ENCODE measurements at places on chromosomes 4 and X. TPM values are rescaled to one million over a fixed set of nuclear protein-coding genes. Genes with fewer than 3 reads are reported as not detected.

DNA sequence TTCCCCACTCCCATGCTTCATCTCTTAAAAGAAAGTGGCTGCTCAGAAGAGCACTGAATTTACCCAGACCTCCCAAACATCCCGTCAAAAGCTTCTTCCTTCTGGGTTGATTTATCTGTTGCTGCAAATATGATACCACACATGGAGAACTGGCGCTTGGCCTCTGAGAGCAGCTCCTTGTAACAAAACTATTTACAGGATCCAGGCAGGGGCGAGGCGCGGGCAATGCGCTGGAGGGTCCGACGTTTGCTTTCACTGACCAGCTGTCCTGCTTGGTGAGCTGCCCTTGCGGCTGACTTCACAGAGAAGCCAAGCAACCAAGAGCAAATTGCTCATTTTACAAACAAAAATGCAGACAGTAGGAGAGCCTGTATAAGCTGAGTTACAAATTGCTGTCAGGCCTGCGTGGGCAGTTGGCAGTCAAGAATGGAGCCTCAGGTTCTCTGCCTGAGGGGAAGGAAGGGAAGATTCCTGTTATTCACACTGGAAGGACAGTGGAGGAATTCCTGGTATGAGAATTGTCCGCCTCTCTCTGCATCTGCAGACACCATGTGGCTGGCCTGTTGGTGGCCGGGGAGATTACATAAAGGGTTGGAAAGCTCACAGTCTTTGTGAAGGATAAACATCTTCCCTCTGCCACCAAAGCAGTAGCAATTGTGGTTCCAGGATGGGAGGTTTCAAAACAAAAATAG lies 192.2 kb upstream of the LEF1 start:
- no peaks in the 10 kb centered on the region for H3K27me3 ChIP-seq
- H3K4me1 ChIP-seq: no peaks in the 10 kb centered on the region
- no peak overlapping the region for H3K4me3 ChIP-seq
- H3K27ac ChIP-seq: no peak overlapping the region
- DNase-seq: no peak

DNA sequence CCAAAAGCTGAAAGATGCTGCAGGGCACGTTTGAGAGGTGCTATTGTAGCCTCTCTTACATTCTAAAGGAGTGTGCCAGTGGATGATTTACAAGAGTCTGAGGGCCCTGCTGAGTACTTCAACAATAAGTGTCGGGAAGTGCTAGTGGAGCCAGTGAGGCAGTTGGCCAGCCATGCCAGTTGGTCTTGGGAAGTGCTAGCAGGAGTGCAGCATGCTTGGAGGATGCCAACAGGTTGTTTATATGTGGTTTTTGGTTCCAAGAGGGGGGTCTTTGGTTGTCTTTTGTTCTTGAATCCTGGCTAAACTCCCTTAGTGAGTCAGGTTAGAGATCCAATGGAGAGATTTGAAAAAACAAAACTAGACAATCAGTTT lies 335.3 kb downstream of the PABPC4L start:
- no peaks in the 10 kb centered on the region for H3K36me3 ChIP-seq
- no peak overlapping the region for H3K27ac ChIP-seq
- H3K4me1 ChIP-seq: peaks cover 4% of the 10 kb centered on the region
- H3K27me3 ChIP-seq: no peaks in the 10 kb centered on the region
- DNase-seq: no peak

Gene DMRTC1
- not detected for total RNA-seq

- no peak overlapping the region for H3K27ac ChIP-seq
- H3K27me3 ChIP-seq: peaks cover 3% of the 10 kb centered on the region
- DNase-seq: peak; percentile 73
- H3K4me3 ChIP-seq: no peak overlapping the region
- no peaks in the 10 kb centered on the region for H3K36me3 ChIP-seq
Observed at GRCh38 chr4:37802068-37802666, 24.3 kb upstream of the PGM2 start.

DNA sequence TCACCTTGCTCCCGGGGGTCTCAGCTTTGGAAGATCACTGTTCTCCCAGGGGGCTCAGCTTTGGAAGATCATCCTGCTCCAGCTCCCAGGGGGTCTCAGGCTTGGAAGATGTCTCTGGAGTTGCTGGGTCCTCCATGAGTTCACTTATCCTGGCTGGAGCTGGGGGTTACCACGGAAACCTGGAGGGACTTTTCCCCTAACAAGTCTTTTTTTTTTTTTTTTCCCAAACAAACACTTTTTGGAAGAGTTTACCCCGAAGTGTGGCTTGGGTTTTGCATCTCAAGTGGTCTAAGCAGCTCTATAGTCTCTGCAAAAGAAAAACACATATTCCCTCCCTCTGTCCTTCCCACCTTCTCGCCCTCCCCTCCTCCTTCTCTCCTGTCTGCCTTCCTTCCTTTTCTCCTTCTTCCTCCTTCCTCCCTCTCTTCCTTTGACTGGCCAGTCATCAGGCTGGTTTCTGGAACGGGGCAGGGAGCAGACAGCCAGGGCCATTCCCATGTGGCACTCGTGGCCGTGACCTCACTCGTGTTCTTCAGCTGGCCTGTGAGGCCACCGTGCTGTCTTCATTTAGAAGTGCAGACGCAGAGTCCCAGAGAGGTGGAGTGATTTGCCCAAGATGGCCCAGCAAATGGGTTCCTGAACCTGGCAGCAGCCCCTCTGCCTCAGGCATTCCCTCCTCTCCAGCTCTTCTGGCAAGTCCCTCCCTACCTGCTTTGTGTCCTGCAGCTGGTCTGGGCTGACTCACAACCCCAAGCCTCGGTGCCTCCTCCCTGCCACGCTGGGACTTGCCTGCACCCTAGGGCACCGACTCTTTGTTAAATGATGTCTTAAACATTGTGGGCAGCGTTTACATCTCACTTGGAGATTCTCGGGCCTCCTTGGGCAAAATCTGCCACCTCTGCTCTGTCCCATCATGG lies 25.9 kb upstream of the HMX1 start:
- DNase-seq: no peak
- H3K4me1 ChIP-seq: no peaks in the 10 kb centered on the region
- H3K27ac ChIP-seq: no peak overlapping the region
- H3K36me3 ChIP-seq: no peaks in the 10 kb centered on the region
- H3K27me3 ChIP-seq: peaks cover 22% of the 10 kb centered on the region

Gene UBE2A
- 66.1 TPM for total RNA-seq

- no peaks in the 10 kb centered on the region for H3K4me1 ChIP-seq
- no peak overlapping the region for H3K27ac ChIP-seq
- DNase-seq: no peak
- no peak overlapping the region for H3K4me3 ChIP-seq
- no peaks in the 10 kb centered on the region for H3K27me3 ChIP-seq
Observed at GRCh38 chr4:72063726-72064125, 31.9 kb downstream of the NPFFR2 start.

GRCh38 chr4:16268290-16268689 lies 42.0 kb upstream of the TAPT1 start:
- H3K36me3 ChIP-seq: no peaks in the 10 kb centered on the region
- no peak for DNase-seq
- H3K4me1 ChIP-seq: no peaks in the 10 kb centered on the region
- H3K27ac ChIP-seq: no peak overlapping the region
- no peak overlapping the region for H3K4me3 ChIP-seq
- no peaks in the 10 kb centered on the region for H3K27me3 ChIP-seq

DNA sequence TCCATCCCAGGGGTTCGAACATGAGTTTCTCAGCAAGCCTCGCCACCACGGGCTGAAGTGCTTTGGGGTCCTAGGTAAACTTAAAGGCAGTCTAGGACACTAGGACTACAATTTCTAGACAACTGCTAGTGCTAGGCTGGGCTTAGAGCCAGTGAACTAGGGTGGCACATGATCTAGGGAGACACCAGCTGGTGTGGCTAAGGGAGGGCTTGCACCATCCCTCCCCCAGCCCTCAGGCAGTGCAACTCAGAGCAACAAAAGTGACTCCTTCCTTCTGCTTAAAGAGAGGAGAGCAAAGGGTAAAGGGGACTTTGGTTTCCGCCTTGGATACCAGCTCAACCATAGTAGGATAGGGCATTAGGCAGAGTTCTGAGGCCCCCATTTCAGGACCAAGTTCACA lies 162.5 kb upstream of the AFF2 start:
- no peaks in the 10 kb centered on the region for H3K27me3 ChIP-seq
- peaks cover 2% of the 10 kb centered on the region for H3K4me1 ChIP-seq
- no peak overlapping the region for H3K27ac ChIP-seq
- H3K36me3 ChIP-seq: no peaks in the 10 kb centered on the region
- no peak overlapping the region for H3K4me3 ChIP-seq

GRCh38 chrX:84709987-84710386 lies 207.7 kb upstream of the HDX start:
- no peak for DNase-seq
- no peaks in the 10 kb centered on the region for H3K27me3 ChIP-seq

- no peak overlapping the region for H3K4me3 ChIP-seq
- no peaks in the 10 kb centered on the region for H3K27me3 ChIP-seq
- no peak for DNase-seq
- no peaks in the 10 kb centered on the region for H3K4me1 ChIP-seq
Observed at GRCh38 chr4:14267373-14268060, 640.0 kb upstream of the BOD1L1 start.

- no peaks in the 10 kb centered on the region for H3K36me3 ChIP-seq
- DNase-seq: no peak
- no peak overlapping the region for H3K4me3 ChIP-seq
- no peaks in the 10 kb centered on the region for H3K27me3 ChIP-seq
- H3K4me1 ChIP-seq: no peaks in the 10 kb centered on the region
Observed at GRCh38 chrX:105263801-105264200, 43.3 kb upstream of the TEX13A start.

Gene YY2
- 2.4 TPM for total RNA-seq

Gene KLKB1
- not detected for total RNA-seq

GRCh38 chr4:79585834-79586233 lies 177.8 kb upstream of the GK2 start:
- H3K27ac ChIP-seq: no peak overlapping the region
- H3K4me1 ChIP-seq: no peaks in the 10 kb centered on the region

Gene TENM3
- total RNA-seq: 6.2 TPM

GRCh38 chr4:142120921-142121320 lies 484.5 kb downstream of the IL15 start:
- H3K36me3 ChIP-seq: no peaks in the 10 kb centered on the region
- H3K27ac ChIP-seq: peak overlapping the region; percentile 100
- H3K4me1 ChIP-seq: peaks cover 27% of the 10 kb centered on the region
- H3K27me3 ChIP-seq: no peaks in the 10 kb centered on the region

- no peaks in the 10 kb centered on the region for H3K27me3 ChIP-seq
- DNase-seq: no peak
- no peaks in the 10 kb centered on the region for H3K4me1 ChIP-seq
Observed at GRCh38 chrX:94041881-94042280, 367.9 kb downstream of the FAM133A start.

- no peaks in the 10 kb centered on the region for H3K27me3 ChIP-seq
- H3K4me1 ChIP-seq: peaks cover 5% of the 10 kb centered on the region
- no peak overlapping the region for H3K27ac ChIP-seq
- DNase-seq: no peak
- no peaks in the 10 kb centered on the region for H3K36me3 ChIP-seq
- no peak overlapping the region for H3K4me3 ChIP-seq
Observed at GRCh38 chrX:135391734-135392133, 30.0 kb upstream of the SMIM10L2A start.

DNA sequence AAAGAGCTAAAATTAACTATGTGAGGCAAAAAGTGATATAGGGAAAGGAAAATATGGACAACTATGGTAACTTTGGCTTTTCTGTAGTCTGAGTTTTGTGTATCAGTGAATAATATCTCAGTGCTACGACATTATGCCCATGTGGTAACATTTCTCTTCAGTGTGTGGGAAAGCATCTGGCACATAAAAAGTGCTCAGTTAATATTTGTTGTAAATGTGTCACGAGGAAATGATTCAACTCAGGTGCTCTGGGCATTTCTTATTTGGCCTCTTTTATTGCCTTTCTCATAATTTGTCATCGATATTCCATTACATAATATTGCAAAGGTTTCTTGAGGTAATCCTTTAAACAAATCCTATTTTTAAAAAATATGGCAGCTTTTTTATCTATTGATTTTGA lies 17.6 kb downstream of the OFD1 start:
- DNase-seq: no peak
- no peaks in the 10 kb centered on the region for H3K36me3 ChIP-seq
- no peak overlapping the region for H3K27ac ChIP-seq
- H3K27me3 ChIP-seq: no peaks in the 10 kb centered on the region
- H3K4me3 ChIP-seq: no peak overlapping the region
- no peaks in the 10 kb centered on the region for H3K4me1 ChIP-seq

- H3K4me1 ChIP-seq: peaks cover 9% of the 10 kb centered on the region
- H3K27ac ChIP-seq: no peak overlapping the region
- H3K4me3 ChIP-seq: no peak overlapping the region
- H3K36me3 ChIP-seq: no peaks in the 10 kb centered on the region
- no peak for DNase-seq
- no peaks in the 10 kb centered on the region for H3K27me3 ChIP-seq
Observed at GRCh38 chr4:169630069-169630468, 9.7 kb downstream of the CLCN3 start.

Gene RTL9
- not detected for total RNA-seq

DNA sequence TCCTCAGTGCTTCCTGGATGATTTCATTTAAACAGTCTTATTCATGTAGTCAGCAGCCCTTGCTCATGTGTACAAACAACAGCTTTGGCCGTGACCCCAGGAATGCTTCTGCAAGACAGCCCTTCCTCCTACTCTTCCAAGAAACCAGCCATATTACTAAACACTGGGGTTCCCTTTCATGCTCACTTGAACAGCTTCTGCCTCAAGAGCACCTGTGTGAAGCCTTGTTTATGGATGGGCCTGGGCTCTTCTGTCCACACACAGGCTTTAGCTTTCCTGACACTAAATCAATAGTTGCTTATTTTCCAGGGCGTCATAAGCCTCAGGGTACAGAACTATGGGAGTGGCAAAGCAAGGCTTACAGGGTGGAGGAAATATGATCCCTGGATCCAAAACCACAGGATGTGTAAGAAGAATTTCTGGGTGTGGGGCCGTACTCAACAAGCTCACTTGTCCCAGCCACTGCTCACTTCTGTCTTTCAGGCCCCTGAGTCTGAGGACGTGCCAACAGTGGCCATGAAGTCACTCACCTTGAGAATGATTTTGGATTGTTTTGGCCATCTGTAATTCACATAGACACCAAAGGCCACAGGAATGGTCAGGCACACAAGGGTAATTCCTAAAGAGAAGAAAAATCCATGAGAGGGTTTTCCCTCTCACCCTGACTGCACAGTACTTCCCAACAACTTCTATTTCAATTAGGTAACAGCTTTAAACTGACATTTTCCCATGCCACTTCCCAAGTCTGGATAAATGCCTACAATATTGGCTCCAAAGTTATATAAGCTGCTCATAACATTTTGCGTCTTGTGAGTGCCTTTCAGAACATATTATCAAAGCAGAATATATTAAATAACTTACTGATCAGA lies 17.7 kb downstream of the SLC10A6 start:
- no peaks in the 10 kb centered on the region for H3K27me3 ChIP-seq
- no peaks in the 10 kb centered on the region for H3K36me3 ChIP-seq
- H3K4me3 ChIP-seq: no peak overlapping the region

GRCh38 chr4:85929961-85930665 lies 429.7 kb downstream of the MAPK10 start:
- peak; percentile 30 for DNase-seq
- no peaks in the 10 kb centered on the region for H3K27me3 ChIP-seq
- H3K36me3 ChIP-seq: no peaks in the 10 kb centered on the region
- H3K27ac ChIP-seq: no peak overlapping the region
- no peak overlapping the region for H3K4me3 ChIP-seq
- H3K4me1 ChIP-seq: peaks cover 17% of the 10 kb centered on the region

Gene SMIM31
- not detected for total RNA-seq

Measured in endothelial cell of umbilical vein (primary cell).